ENCODE measurements at places on chromosomes 12 and 14.

DNA sequence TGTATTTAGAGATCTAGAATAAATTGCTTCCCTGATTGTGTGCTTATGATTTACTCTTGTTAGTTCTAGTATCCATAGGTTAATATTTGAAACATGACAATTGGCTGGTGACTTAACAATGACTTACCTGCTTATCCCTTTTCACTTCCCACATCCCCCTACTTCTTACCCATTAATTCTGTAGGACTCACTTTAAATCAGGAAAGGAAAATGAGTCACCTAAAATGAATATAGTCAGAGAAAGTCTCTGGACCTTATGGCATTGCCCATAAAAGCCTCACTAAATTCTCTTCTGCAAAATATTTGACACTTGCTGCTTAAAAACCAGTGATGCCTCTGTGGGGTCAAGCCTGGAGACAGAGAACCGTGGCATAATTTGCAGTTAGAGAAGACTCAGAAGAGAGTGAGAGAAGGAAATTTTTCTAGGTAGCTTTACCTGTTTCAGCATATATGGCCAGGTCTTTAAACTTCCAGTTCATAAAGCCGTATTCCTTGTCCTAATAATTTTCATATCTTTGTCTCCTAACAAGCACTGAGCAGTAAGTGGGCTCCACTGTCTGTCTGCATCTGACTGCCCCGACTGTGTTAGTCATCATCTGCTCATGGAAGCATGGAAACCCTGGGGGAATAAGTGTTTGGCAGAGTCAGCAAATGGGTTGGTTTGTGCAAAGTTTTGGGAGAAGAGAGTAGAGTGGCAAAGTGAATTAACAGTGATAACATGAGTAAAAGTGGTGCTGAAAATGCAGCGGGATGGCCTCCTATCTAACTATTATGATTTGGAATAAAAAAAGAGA lies 294.4 kb downstream of the AKAP6 start:
- DNase-seq: no peak

DNA sequence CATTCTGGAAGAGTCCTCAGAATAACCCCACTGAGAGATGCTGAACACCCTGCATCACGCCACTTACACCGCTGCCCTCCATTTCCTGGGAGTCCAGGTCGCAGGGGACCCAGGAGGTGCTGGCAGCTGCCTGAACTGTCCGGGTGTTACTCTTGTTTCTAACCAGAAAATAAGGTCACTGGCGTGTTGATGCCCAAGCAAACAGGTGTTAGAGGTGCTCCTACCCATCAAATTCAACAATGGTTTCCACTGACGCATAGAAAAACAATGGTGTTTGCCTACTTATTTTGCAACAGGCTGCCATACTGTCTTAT lies 23.8 kb downstream of the PITPNM2 start:
- no peak for DNase-seq

- no peak for DNase-seq
Observed at GRCh38 chr12:115926037-115926670, 351.3 kb downstream of the MED13L start.

- DNase-seq: no peak
Observed at GRCh38 chr14:63428486-63428885, 109.8 kb upstream of the GPHB5 start.

DNA sequence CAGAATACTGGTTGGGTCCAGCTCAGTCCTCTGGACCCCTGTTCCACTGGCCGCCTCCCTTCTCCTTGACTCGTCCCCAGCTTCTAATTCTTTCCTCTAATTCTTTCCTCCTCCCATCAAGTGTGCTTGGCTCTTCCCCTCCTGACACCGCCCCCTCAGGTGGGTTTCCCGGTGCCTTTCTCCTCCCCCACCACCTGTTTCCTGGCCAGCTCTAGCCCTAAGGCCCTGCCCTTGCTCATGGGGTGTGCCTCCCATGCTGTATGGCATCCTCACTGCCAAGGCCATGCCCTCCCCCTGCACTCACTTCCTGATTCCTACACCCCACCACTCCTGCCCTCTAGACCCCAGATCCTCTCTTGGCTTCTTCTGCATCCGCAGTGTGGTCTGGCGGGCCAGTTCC lies 12.1 kb upstream of the EML1 start:
- DNase-seq: no peak

DNA sequence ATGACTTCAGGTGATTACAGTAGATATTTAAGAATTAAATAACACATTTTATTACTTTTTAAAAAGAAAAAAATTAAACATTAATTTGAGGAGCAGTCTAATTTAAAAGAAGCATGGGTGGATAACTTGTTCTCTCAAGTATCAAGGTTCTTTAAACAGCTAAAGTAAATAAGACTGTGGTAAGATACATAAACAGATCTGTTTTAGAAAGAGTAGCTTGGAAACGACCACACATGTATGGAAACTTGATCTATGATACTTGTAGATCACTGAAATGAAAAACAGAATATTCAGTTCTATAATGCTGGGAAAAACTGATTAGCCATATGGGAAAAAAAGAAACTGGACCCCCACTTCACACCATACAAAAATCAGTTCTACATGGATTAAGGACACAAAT lies 36.0 kb downstream of the TC2N start:
- DNase-seq: no peak

- DNase-seq: peak; percentile 20
Observed at GRCh38 chr12:113220593-113221180, 577 bp upstream of the TPCN1 start.

DNA sequence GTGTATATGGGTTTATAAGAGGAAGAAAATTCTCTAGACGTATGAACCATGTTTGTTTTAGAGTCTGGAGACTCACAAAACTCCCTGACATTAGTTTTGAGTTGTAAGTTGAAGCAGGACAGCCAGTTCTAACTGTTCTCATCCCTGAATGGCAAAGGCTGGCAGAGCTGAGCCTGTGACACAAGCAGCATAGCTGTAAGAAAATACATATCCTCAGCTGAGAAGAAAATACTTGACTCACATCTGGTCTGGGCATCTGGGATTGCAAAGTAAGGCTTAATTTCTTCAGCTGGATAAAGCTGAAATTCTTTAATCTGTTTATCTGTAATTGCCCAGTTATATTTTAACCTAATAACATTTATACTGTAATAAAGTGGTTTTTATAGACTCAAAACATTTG lies 156.3 kb downstream of the PELI2 start:
- DNase-seq: no peak

DNA sequence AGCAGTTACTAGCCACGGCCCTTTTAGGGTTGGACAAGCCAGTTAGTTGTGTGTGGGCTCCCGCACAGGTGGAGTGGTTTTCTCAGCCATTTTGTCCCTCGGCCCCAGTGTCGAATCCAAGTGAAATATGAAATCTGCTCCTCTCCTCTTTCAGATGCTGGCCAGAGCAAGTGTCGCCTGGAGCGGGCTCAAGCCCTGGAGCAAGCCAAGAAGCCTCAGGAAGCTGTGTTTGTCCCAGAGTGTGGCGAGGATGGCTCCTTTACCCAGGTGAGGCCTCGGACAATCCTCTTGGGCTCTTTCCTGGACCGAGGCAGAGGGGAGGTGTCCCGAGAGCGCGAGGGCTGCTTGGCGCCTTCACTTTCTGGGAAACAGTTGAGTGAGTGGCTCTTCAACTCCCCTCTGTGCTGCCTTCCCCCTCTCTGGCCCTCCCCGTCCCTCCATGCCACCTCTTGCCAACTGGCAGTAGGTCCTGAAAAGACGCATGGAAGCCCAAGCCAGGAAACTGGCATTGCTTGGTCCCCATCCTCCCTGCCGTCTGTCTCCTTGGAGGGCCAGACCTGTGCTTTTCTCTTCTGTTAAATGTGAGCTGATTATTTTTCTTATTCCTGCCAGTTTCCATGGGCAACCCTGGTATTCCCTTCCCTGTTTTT lies 74.2 kb downstream of the SMOC1 start:
- DNase-seq: no peak

- DNase-seq: no peak
Observed at GRCh38 chr12:76308866-76309265, 39.3 kb downstream of the BBS10 start.

DNA sequence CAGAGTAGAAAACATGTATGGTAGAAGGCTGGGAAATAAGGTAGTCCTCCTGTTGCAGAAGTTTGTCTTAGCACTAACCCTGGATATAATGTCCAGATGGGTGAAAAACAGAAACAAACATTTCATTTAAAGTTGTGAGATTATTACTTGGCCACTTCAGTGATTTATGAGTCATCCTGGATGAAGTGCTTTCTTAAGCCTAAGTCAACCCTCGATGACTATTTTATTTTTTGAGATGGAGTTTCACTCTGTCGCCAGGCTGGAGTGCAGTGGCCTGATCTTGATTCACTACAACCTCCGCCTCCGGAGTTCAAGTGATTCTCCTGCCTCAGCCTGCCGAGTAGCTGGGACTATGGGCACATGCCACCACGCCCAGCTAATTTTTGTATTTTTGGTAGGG lies 10.2 kb downstream of the DLST start:
- no peak for DNase-seq

GRCh38 chr14:90062127-90062794 lies 467 bp downstream of the KCNK13 start:
- DNase-seq: peak; percentile 17

- DNase-seq: no peak
Observed at GRCh38 chr12:3046441-3047200, 30.6 kb upstream of the TSPAN9 start.

GRCh38 chr14:92022036-92022435 lies 17.8 kb downstream of the TRIP11 start:
- no peak for DNase-seq

GRCh38 chr12:105092336-105092735 lies 8.1 kb upstream of the ALDH1L2 start:
- no peak for DNase-seq

DNA sequence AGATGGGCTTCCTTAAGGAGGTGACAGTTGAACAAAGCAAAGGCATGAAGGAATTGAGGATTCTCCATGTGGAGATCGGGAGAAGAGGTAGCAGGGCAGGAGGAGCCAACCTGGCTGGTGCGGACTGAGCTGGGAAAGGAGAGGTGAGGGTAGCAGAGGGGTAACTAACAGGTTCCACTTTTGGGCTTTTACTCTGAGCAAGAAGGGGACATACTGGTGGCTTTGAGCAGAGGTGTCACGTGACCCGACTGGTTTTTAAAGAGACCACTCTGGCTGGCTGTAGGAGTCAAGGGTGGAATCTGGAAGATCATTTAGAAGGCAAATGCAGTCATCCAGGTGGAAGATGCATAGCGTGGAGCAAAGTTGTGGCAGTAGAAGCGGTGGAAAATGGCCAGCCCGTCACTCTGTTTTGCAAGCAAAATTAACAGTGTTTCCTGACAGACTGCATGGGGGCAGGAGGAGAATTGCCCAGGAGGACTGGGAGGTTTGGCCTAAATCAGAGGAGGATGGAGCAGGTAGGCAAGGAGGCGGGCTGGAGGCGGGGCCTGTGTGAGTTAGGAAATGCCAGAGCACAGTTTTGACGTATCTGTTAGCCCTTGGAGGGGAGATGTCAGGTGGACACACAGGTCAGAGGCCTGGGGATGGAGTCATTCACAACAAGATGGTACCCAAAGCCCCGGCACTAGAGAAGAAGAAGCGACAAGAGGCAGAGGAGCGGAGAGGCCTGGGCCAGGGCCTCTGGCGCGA lies 156.3 kb upstream of the FKBP4 start:
- DNase-seq: no peak

GRCh38 chr12:121649819-121650353 lies 19.6 kb downstream of the MORN3 start:
- DNase-seq: peak; percentile 48

DNA sequence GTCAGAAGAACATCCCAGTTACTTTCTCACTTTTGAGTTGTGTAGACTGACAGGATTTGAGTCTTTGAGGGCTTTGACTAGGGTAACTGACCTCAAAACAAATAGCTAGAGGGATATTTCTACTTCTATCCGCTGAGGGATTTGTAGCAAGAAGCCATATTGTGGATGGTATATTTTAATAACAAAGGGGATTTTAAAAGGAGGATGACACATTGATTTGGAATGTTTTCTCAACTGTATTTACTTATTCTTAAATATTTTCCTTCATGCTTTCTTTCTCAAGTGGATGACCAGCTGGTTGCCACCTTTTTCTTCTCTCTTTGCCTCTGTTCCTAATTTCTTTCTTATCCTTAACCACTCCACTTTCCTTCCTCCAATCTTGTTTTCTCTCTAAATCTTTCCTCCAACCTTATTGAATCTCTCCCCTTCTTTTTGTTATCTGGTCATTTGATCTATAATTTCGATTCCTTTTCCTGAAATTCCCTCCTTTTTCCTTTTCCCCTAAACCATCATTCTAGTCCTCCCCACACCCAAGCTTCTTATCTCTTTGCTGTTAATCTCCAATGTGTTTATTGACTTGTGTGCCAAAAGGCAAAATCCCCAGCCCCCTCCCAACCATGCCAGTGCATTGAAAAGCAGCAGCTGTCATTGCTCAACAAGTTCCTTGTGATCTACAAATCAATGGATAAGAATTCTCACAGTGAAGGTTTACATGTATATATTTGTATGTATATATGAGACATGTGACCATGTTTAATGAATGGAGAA lies 411.6 kb downstream of the RAD51B start:
- no peak for DNase-seq

All from stimulated activated naive CD8-positive, alpha-beta T cell treated with anti-CD3 and anti-CD28 coated beads, Interleukin-15, amount 100 ng/mL, for 72 hours (primary cell).